ENCODE measurements at places on chromosomes 7 and 10.
A peak's percentile ranks its signal among the peaks of the same experiment; 100 is the strongest.

DNA sequence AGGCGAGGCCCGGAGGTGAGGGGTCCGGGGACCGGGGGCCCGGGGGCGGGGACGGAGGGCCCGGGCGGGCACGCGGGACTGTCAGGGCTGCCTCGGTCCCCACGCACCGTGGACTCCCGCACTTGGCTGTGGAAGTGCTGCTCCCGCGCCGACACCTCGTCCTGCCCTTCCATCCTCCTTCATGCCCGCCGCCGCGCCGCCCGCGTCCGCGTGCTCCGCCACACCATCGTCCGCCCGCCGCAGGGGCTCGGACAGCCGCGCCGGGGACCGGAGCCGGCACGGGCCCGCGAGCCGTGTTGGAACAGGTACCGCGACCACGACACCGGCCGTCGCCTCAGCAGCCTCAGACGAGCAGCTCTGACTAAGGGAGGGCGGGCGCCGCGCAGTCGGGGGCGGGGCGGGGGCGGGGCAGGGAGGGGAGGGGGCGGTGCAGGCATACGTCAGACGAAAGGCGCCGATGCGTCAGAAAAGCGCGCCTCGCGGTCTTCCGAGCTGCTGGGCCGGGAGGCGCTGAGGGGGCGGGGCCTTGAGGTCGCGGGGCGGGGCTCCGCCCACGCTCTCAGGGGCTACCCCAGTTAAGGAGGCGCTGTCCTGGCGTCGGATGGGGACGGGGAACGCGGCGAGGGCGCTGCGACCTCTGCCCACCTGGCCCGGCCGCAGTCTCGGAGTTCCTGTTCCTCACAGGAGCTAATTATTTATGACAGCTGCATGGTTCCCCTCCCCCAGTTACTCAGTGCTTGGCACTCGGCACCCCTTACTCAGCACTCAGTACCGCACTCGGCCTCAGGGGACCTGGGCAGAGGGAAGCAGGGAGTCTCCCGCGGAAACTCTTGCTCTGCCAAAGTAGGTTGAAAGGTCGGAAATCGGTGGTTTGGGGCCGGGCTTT, at the start of gene LMBR1:
TSS of gene LMBR1 (minus strand) at position 363 of the 886 bp plus-strand sequence. CDS start at position 173, 190 bp downstream.
- peak; percentile 81 for DNase-seq

GRCh38 chr7:128835790-128836641, 5.8 kb downstream of the FLNC start:
- no peak for DNase-seq

- no peak for DNase-seq
These were observed 126.1 kb downstream of the AOAH start for GRCh38 chr7:36598054-36598674.

DNA sequence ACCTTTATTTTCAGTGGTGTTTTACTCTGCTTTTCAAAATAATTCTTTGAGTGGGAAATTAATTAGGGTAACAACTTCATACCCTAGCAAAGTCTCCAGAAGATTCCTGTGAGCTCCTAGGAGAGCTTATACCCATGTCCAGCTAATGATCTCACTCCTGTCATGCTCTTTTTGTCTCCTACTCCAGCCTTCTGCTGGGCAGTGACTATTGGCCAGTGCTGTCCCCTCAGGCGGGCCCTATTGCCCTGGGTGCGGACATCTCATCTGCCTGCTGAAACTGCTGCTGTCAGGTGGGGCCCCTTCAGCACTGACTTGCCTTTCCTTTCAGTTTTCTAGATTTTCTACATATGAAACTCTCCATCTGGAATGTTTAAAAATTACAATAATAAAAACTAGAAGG, 80.3 kb downstream of the EBLN1 start:
- DNase-seq: no peak

DNA sequence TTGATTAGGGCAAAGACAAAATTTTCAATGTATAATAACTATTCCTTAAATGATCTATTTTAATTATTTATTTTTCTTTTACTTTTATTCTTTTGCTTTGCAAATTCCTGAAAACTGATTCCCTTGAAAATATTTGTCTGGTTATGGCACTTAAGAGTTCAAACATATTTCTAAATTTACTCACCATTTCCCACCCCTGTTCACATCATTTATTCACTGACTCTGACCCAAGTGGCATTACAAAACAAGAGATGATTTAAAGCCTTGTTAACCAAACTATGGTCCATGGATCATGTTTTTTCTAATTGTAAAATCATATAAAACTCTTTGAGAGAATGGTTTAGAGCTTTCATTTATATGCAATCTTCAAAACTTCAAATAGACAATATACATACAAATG, 1256.1 kb upstream of the LRRN3 start:
- no peak for DNase-seq

DNA sequence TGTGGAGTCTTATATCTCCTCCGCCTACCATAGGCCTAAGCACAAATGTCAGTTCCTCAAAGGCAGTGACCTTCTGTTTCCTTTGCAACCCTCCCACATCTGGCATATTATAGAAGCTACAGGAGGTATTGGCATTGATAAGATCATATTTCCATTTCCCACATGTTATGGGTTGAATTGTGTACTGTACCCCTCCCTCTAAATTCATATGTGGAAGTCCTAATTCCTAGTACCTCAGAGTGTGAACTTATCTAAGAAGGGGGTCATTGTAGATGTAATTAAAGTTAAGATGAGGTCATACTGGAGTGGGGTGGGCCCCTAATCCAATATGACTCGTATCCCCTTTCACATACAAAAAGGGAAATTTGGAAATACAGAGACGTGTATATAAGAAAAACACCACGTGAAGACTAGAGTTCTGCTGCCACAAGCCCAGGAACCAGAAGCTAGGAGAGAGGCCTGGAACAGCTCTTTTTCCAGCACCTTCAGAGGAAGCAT, 6.1 kb upstream of the LAMB4 start:
- DNase-seq: no peak

- no peak for DNase-seq
These were observed 181.4 kb downstream of the SEMA3E start for GRCh38 chr7:83467493-83467892.

GRCh38 chr10:69087590-69088470, at the start of gene SRGN:
TSS of gene SRGN (plus strand) at chr10:69088103. CDS start at chr10:69088158, 55 bp downstream.
- DNase-seq: no peak

DNA sequence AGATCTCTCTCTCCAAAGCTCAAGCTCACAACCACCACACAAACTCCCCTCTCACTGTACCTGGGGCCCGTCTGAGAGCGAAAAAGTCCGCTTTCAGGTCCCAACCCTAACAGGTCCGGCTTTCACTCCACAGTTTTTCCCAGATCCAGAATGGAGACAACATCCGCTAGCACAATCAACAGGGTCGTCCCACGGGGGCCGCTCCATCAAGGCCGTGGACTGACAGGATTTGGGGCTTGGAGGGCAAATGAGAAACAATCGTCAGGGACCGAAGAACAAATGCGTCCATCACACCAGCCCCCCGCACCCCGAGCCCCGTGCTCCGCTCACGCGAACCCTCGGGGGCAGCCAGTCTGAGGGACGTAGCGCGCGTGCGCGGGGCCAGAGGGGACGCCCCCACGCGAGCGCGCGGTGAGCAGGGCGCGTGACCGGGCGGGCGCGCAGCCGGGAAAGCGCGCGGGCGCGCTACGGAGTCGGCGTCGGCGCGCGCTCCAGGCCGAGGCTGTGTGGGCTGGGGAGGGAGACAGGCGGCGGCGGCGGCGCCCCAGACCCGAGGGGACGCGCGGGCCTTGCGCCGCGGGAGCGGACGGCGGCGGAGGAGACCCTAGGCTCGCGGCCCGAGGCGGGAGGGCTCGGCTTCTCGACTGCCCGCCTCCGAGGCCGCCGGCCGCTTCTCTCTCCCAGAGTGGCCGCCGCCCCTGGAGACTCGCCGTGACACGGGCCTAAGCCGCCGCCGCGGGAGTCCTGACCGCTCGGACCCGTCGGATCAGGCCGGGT, at the start of gene SLK:
TSS of gene SLK (plus strand) at position 470 of the 777 bp plus-strand sequence. CDS start 606 bp downstream, outside the sequence.
- peak; percentile 64 for DNase-seq

All from cortex of kidney (tissue), 1 donor.